ENCODE measurements at places on chromosomes 1 and 21.
A peak's percentile ranks its signal among the peaks of the same experiment; 100 is the strongest.

DNA sequence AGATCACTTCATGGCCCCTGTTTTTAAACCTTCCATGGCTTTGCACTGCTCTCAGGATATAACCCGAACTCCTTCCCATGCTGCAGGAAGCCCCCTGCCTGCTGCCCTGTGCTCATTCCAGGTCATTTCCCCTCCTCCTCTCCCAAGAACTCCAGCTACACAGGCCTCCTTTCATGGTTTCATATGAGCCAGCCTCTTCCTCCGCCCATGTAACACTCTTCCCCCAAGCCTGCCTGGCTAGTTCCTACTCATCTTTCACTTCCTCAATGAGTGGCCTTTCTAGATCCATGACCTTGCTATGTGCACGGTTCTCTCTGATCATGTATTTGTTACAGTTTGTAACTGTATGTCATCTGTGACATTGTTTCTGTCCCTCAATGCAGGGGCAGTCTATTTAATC is 3.1 kb upstream of the NCF2 start:
- DNase-seq = no peak

- DNase-seq = no peak
Measured at GRCh38 chr1:17470021-17470799, 30.7 kb upstream of the RCC2 start.

DNA sequence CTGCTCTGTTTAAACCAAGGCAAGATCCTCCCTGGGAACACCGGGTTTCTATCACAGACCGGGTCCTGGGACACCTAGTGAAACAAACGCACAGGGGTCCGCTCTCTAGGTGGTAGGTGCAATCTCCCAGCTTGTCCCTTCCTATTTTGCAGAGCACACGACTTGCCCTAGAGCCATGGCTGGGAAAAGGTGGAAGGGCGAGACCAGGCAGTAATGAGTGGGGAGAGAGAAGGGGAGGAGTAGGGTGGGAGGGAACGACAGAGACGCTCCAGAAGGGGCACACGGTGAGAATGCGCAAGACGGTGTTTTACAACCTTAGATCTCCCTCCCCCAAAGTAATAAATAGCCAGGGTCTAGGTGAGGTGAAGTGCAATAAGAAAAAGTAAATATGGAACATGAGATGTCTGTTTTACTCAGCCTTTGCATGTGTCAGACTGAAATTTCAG is 9.3 kb upstream of the ARHGAP29 start:
- no peak for DNase-seq

DNA sequence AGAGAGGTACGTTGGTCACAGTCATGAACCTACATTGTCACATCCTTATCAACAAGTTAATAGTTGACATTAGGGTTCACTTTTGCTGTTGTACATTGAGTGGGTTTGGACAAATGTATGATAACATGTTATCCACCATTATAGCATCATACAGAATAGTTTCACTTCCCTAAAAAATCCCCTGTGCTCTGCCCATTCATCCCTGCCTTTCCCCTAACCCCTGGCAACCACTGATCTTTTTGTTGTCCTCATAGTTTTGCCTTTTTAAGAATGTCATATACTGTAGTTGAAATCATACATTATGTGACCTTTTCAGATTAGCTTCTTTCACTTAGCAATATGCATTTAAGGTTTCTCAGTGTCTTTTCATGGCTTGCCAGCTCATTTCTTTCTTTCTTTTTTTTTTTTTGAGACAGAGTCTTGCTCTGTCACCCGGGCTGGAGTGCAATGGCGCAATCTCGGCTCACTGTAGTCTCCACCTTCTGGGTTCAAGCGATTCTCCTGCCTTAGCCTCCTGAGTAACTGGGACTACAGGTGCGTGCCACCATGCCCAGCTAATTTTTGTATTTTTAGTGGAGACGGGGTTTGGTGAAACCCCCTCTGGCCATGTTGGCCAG is 50.6 kb downstream of the UCK2 start:
- DNase-seq = no peak

DNA sequence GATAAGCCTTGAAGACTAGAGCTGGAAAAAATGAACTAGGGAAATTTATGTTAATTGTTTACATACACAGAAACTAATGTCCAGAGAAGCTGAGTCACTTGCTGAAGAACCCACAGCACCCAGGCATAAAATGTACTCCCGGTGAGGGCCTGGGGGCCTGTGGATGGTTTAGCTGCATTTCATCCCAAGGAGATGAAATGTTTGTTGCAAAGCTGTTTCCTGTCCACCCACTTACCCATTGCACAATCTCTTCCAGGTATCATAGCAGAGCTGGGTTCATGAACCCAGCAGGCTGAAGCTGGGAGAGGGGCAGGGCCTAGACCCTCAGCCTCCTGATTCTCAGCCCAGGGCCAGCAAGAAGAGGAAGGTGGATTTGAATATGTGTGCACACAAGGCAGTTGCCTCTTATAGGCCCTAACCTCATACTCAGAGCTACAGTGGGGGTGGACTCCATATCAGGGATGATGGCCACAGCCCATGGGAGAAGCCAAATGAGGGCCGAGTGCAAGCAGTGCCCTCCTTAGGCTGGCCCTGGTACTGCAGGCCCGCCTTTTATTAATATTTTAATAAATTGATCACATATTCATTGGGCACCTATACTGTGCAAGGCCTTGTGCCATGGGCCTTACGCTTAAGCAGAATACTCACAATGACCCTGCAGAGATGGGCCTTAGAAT is 110.8 kb downstream of the LACTBL1 start:
- peak; percentile 31 for DNase-seq

- DNase-seq = no peak
Measured at GRCh38 chr21:23732776-23733175, 1874.5 kb downstream of the MRPL39 start.

DNA sequence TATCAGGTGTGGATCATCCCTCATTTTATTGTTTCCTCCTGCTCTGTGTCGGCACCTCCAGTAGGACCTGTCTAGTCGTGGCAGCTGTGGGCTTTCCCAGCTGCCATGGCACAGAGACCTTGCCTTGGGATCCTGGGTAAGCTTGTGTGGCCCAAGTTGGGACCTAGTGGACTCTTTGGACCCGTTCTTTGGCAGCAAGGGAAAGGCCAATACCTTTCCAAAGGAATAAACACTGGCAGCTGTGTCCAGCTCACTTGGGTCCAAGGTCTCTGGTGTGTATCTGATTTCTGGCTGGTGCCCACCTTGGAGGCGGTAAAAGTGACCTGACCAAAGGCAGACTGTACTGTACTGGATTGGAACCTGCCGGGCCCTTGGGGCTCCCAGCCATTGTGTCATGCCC is 21.8 kb downstream of the DIP2A start:
- no peak for DNase-seq

DNA sequence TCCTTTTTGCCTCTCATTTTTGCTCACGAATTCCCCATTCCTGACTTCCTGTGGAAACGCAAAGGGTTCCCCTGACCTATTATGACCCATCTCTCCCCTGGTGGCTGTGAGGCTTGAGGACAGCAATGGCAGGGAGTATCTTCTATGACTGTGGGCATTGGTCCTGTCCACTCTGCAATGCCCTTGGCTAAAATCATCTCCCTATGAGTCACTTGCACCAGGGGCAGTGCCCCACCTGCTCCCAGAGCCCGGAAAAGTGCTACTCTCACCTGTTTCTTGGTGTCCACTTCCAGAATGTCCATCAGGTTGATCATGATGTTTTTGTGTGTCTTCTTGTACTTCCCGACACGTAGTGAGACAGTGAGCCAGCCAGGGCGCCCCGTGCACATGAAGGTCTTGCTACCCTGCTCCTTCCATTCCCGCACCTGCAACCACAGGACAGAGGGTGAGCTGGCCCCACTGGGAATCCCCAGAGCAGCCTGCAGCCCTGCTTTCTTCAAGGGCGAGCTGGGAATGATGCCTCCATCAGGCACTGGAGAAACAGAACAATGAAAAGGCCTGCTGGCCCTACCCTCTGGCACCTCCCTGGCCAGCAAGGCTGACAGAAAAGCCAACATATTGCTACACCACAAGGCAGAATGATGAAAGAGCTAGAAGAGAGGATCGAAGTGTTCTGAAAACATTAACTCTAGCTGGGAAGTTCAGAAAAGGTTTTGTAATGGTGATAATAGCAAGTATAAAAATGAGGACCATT is 3.5 kb downstream of the DHCR24 start:
- DNase-seq = no peak

GRCh38 chr1:155305881-155306391 is 2.7 kb upstream of the FDPS start:
- peak; percentile 31 for DNase-seq

DNA sequence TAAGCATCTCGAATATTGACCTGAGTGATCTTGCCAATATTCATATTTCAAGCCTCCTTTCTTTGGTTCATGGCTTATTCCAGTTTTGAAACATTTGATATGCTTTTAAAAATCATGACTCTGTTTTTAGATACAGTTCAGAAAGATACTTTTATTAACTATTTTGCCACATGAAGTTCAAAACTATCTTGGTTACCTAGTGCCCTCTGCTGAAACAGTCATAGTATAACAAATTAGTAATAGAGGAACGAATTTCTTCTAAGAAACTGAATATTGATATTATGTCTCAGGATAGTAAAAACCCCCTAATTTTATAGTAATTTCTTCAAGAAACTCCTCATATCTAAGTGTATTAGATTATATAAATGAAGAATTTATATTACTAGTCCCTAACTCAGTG is 52.6 kb upstream of the RC3H1 start:
- DNase-seq = peak; percentile 8

DNA sequence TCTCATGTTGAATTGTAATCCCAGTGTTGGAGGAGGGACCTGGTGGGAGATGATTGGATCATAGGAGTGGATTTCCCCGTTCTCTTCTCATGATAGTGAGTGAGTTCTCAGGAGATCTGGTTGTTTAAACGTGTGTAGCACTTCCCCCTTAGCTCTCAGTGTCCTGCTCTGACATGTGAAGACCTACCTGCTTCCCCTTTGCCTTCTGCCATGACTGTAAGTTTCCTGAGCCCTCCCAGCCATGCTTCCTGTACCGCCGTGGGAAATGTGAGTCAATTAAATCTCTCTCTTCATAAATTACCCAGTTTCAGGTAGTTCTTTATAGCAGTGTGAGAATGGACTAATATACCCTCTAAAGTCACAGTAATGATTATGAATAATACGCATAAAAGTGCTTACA is 248.4 kb upstream of the LRRC7 start:
- no peak for DNase-seq

- no peak for DNase-seq
Measured at GRCh38 chr1:218867941-218868626, 305.6 kb upstream of the LYPLAL1 start.

GRCh38 chr1:164087906-164088453 is 471.0 kb upstream of the PBX1 start:
- DNase-seq = no peak
